NCI-H1417 treated with DMSO at 0.1 percent for 48 hours (cell line): ENCODE measurements at places on chromosomes 16 and 17.

DNA sequence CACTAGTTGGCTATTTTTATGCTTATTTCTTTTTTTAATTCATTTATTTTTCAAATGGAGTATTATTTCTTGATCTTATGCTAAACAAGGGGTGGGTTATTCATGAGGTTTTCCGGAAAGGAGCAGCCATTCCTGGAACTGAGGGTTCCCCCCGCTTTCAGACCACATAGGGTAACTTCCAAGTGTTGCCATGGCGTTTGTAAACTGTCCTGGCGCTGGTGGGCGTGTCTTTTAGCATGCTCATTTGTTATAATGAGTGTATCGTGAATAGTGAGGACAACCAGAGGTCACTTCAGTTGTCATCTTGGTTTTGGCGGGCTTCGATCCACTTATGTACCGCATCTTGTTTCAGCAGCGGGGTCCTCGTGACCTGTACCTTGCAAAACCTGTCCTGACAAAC, 29.6 kb upstream of the ASGR2 start:
- DNase-seq, result no peak

GRCh38 chr16:66334853-66335574, 31.5 kb upstream of the CDH5 start:
- no peak for DNase-seq

- no peak for DNase-seq
Measured at GRCh38 chr17:45225051-45225700, 3.5 kb downstream of the FMNL1 start.

DNA sequence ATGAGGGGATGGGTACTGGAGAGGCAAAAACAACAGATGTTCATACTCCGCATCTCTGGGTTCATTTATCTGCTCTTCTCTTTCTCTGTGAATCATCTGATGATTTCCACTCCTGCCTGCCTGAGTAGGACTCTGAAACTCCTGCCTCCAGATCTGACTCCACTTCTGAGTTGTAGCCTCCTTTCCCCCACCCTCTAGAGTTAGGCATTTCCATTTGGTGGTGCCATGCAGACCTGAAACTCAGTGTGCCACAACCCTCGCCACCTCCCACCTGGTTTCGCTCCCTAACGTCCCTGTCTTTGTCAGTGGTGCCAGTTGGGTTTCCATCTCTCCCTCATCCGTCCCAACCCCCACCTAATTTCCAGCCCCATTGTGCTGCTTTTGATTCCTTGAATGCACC, 126.2 kb downstream of the PRKCB start:
- no peak for DNase-seq

- DNase-seq, result no peak
Measured at GRCh38 chr16:49020436-49020835, 261.2 kb downstream of the CBLN1 start.

DNA sequence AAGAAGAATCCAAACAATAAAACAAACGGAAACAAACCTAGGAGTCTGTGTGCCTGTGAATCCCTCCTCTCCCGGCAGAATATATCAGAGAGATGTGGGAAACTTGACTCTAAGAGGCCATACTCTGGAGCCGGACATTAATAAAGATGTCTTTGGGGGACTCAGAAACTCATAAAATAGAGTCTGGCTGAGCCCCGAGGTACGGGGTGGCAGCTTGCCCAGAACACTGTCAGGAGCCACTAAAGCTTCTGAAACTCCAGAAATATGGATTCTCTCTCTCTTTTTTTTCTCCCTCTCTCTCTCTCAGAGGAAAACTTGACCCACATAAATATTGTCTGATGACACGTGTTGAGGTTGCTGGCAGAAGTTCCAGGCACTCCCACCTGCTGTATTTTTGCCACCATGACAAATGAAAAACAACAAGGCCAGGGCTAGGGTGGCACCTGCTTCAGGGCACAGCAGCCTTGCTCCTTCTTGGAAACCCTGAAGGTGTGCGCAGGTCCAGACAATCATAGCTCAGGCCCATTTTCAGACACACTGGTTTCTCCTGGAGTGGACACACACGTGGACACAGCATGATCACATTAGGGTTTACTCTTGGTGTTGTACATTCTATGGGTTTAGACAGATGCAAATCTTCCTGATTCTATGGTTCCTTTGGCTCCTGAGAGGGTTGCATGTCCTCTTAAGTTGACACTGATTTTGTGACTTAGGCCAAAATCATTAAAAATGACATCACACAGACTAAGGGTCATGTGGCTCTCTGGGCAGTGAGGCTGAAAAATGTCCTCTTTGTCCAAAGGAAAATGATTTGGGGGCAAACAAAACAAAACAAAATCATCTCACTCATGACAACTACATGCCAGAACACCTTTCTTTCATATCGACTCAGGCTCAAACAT, 282.6 kb upstream of the IRX3 start:
- no peak for DNase-seq

GRCh38 chr16:85858984-85859817, 39.8 kb upstream of the IRF8 start:
- no peak for DNase-seq

DNA sequence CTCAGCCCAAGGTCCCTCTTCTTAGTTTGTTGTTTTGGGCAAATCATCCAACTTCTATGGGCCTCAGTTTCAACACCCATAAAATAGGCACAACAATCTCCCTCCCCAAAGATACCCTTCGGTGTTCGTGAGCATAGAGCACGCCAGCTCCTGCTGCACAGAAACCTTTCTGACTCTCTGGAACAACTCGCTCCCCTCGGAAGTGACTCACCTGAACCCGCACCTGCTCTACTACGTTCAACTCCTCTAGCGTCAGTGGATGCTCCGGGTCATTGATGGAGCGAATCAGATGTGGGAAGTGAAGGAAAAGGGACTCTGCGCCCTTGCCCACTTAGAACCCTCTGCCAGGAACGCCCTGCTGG, 445 bp downstream of the CIAO2B start:
- no peak for DNase-seq

DNA sequence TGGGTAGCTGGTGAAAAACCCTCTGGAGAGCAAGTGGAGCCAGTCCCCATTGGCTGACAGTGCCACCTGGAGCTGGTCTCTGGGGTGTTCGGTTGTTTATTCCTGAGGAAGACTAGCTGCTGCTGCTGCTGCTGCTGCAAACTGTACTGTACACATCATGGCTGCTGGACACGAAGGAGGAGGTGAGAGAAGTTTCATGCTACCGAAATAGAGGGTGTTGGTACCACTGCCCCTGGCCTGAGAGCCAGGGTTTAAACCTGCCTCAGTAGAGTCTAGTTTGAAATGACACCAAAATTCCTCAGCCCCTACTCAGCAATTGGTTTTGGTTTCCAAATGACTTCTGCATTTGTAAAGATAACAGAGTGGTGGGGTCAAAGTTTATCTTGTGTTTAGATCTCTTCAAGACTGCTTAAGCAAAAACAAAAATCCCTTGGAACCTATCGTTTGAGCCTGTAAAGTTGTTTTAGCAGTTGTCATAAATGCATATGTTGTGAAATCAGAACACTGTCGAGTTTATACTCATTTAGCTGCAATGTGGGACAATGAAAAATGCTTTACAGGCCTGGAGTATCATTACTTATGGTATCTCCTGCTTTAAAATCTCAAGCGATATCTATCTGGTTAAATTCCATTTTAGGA, 40.8 kb downstream of the CYB5B start:
- DNase-seq, result no peak

DNA sequence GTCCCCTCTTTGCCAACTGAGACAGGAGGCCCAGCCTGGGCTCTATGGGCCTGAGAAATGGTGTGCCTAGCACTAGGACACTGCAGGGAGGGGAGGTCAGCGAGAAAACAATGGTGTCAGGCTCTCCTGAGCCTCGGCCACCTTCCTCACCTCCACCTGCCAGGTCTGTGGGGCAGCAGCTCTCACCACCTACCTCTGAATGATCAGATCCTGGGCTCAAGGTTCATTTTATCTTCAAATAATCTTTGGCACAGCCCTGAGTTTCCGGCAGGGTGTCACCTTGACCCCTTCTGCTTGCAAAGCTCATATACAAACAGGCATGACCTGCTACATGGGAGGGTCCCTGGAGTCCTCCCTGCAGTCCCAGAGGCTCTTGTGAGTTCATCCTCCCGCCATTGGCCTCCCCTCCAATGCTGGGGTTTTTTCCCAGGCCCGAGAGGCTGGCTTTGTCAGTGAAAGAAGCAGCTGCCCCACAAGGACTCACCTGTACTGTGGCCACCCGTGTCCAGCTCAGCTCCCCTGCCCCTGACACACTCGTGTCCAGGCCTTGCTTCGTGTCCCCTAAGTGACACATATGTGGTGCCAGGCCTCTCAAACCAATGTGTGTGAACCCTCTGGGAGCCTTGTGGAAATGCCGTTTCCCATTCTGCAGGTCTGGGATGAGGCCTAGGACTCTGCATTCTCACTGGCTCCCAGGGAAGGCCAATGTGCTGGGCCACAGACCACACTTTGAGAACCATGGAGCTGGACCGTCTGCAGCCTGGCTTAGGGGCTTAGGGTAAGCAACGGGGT, 176.8 kb upstream of the CIBAR2 start:
- no peak for DNase-seq
